ENCODE measurements at places on chromosomes 1 and 21.

- DNase-seq, result no peak
These were observed 25.7 kb downstream of the ARHGEF19 start for GRCh38 chr1:16186655-16187235.

DNA sequence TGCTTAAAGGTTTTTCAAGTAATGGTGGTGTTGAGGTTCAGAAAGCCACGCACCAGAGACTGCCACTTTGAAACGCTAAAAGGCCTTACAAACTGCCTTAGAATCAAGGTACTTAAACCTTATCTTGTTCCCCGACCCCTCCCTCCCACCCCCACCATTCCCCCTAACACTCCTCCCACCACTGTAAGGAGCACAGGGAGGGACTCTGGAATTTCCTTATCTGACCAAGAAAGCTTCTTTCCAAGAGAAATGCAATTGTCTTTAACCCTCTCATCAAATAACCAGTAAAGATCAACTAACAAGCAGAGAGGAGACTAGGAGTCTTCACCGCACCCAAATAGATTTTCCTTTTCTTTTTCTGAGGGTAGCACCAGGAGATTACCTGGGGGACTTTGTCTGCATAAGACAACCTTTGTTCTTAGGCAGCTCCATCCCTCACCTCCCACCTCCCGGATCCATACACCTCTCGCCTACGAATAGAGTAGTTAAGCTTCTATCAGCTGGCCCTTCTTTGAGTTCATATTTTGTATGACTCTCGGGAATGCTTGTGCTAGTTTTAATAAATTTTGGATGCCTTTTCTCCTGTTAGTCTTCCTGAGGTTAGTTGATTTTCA is 137.7 kb upstream of the ADGRL2 start:
- DNase-seq, result no peak

DNA sequence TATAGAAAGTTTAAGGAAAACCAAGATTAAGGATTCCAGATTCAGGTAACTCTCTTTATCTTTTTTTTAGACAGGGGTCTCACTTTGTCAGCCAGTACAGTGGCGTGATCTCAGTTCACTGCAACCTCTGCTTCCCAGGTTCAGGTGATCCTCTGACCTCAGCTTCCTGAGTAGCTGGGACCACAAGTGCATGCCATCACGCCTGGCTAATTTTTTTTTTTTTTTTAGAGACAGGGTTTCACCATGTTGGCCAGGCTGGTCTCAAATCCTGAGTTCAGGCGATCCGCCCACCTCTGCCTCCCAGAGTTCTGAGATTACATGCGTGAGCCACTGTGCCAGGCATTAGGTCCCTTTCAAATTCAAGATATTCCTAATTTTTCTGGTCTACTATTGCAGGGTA is 15.9 kb downstream of the LZIC start:
- DNase-seq, result no peak

- no peak for DNase-seq
These were observed 17.0 kb downstream of the PRMT6 start for GRCh38 chr1:107073493-107073892.

DNA sequence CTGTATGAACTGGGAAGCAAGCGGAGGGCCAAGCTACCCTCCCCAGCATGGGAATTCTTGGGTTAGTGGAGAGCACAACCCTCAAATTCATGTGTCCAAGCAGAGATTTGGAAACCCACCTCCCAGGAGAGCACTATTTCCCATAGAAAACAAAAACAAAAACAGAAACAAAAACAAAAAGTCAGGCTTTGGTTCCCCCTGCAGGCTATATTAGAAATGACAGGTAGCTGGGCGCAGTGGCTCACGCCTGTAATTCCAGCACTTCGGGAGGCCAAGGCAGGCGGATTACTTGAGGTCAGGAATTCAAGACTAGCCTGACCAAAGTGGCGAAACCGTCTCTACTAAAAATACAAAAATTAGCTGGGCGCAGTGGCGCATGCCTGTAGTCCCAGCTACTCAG is 10.8 kb downstream of the MINDY1 start:
- DNase-seq, result no peak

- no peak for DNase-seq
These were observed 133.3 kb upstream of the GPR52 start for GRCh38 chr1:174314433-174314832.

DNA sequence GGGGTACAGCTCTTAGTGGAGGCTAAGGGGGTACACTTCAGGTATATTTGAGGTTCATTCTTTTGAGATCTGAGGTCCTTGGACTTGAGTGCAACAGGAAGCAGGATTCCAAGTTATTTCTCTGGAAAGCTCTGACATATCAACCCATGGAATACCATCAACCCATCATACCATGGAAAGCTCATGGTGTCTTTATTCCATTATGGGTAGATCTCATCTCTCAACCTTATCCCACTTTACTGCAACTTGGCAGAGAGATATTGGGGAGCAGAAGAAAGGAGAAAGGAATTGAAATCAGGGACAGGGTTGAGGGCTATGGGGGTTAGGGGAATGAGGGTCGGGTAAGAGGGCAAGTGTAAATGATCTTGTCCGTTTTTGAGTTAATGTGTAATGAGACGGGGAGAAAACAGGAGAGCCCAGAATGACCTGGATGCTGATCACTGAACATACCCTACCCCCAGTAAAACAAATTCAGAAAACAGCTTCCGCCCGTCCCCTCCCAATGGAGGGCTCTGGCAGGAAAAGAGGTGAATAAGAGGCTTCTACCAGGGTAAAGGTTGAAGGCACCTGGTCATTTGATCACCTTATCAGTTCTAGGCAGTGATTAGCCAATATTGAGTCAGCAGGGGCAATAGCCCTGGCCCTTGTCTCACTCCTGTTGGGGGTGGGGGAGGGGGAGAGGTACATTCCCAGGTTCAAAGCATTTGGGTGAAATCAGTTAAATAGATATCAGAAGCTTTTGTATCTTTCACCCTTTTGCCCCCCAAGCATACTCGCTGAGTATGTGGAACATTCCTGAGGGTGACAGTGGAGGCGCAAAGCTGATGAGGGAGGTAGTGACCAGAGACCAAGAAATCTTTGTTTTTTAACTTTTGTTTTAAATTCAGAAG is 622 bp upstream of the APOA2 start:
- DNase-seq, result no peak

DNA sequence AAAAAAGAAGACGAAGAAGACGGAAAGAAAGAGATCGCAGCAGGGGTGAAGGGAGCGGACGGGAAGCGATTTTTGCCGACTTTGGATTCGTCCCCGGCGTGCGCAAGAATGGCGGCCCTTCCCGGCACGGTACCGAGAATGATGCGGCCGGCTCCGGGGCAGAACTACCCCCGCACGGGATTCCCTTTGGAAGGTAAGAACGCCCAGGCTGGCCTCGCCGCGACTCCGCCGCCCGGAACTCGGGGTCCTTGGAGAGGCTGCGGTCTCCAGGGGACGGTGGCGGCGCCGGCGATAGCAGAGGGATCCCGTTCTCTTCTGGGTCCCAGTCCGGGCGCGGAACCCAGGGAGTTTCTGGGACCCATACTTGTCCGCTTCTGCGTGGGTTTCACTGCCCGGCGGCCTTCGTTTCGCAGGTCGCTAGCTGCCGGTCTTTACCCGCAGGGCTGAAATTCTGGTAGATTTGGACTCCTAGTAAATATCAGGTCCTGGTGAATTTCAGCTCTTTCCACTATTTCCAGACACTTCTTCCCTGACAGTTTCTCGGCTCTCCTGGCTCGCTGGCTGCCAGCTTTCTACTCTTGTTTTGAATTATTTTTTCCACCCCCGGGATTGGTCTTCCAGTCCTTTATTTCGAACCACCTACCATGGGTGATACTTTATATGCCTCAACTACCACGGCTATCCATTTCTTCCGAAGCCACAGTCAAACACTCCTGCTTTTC is 1.0 kb downstream of the PAX7 start:
- no peak for DNase-seq

- no peak for DNase-seq
These were observed 98.2 kb downstream of the PCBP3 start for GRCh38 chr21:45741691-45742090.

DNA sequence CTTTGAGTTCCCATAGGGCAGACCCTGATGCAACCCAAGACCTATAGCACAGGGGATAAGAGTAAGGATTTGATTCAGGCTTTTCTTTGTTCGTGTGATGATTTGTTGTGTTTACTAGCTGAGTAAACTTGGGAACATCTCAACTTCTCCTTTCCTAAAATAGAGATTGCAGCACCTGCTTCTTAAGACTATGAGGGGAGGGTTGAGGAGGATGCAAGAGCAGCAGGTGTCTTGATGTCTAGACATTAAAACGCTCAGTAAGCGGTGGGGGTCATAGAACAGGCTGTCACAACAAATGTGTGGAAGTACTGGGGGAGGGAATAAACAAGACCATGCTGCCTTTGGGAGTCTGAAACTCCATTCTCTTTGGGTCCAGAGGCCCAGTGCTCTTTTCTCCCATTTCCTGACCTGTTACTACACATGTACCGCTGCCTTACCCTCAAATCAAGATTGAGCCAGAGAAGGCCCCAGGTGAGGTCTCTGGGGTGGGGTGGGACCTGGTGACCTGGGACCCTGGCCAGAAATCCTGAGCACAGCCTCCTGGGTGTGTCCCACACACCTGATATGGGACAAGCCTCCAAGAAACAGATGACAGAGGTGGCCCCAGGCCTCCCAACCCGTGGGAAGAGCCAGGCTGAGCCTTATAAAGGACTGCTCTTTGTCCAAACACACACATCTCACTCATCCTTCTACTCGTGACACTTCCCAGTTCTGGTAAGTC is at the start of gene S100A7A:
TSS of gene S100A7A (plus strand) at position 671 of the 721 bp plus-strand sequence. CDS start 1,563 bp downstream, outside the sequence.
- no peak for DNase-seq

DNA sequence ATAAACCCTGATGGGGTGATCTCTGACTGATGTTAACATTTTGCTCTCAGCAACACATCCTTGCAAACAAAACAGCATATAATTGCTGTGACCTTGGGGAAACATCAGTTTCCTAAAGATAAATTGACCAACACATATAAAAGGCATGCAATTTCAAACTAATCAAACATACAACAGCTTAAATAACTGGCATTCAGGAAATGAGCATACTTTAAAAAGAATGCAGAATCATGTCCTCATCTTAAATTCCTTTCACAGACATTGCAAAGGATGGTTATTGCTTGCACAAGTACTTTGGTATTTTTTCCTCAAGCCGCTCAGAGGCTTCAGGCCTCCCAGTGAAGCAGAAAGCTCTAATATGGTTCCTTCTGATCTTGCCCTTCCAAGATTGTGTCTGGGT is 53.4 kb upstream of the RGS18 start:
- no peak for DNase-seq

- DNase-seq, result no peak
These were observed 11.0 kb downstream of the EVA1C start for GRCh38 chr21:32423320-32424190.

DNA sequence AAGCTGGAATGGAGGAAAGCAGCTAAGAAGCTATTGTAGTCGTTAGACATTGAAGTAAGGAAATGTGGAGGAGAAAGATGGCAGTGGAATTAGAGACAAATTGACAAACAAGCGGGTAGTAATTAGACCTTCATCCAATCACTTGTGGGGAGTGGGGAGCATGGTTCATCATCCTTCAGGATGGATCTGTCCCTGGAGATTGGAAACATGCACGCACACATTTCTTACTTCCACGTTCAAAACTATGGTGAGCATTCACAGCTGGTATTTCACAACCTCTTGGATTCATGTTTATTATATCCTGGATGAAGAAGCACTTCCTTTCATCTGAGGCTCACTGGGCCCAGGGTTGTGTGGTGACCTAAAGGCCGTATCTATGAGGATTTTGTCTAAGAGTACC is 188.1 kb downstream of the ST6GALNAC3 start:
- no peak for DNase-seq

GRCh38 chr1:113542221-113542701 is 151.9 kb downstream of the MAGI3 start:
- DNase-seq, result no peak

- DNase-seq, result no peak
These were observed 166.4 kb upstream of the ADGRL2 start for GRCh38 chr1:81634294-81634693.

- DNase-seq, result no peak
These were observed 30.2 kb upstream of the CD101 start for GRCh38 chr1:116971258-116971860.

DNA sequence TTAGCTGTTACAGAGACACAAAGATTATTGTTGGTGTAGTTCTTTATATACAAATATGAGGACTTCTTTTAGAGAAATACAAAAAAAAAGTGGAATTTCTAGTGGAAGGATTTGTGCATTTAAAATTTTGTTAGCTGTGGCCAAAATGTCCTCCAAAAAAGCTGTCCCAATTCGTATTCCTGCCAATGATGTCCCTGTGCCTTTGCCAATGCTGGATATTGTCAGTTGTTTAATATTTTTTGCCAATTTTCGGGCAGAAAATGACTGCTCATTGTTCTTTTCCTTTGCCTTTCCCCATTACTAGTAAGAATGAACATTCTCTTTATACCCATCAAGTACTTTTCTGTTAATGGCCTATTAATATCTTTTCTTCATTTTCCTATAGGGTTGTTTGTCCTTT is 110.0 kb upstream of the HOOK1 start:
- no peak for DNase-seq

DNA sequence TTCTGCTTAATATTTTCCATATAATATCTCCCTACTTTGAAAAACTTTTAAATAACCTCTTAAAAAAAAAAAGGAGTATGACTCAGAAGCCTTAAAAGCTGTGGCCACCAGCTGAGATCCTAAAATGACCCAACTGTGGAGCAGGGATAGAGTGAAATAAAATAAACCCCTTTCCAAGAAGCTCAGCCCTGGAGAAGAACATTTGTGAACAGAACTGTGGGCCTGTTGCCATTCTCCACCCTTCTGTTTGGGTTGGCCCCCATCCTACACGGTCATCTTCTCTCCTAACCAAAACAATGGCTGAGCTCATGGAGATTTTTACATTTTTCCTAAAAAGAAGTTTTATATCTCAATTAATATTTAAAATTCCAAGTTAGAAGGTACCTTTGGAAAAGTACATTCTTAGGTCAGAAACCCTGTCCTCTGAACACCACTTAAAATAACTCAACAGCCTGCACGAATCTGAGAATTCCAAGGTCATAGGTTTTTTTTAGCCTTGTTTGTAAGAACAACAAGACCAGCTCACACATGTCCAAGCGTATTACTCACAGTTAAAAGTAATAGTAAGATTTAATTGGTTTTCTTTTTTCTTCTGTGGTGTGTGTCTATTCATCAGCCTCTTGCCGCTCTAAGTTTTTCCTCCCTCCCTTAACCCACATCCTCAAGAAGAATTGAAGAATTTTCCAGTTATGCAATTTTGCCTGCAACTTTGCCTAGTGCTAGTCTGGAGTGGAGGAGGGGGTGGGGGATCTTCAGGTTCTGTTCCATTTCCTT is 107.7 kb upstream of the ERRFI1 start:
- DNase-seq, result no peak

DNA sequence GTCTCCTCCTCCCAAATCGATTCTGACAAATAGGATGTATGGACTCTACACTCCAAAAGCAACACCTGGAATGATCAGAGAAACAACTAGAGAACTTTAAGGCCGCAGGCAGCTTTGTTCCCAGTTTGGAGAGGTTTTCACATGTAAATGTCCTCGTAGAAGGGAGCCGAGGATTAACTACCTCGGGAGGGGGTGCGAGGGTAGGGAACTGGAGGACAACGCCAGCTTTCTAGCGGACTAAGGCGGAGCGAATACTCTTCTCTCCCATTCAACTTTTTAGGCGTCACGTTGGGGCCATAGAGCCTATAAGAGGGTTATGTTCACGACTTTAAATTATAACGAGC is 1.2 kb downstream of the SCAF4 start:
- no peak for DNase-seq

Data from NCI-H748 treated with DMSO at 0.1 percent for 48 hours (cell line).